ENCODE measurements at places on chromosomes 11 and 22.

DNA sequence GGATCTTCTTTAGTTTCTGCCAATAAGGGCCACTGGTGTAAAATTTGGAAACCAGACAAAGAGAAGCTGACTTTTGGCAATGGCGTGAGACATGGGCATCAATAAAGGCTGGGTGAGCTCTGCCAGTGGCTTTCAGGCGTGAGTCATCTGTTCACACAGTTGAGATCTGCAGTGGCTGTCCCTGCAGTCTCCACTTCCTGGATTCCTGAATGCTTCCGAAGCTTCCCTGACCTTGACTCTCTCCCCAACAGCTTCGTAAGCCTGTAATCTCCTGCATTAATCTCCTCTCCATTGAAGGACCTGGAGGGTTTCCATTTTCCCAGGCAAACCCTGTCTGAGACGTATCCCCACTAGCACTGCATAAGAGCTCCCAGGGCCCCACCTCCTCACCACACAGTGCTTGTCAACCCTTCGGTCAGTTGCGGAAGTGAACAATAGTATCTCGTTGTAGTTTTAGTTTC lies 574.7 kb downstream of the TBC1D22A start:
- no peak for DNase-seq

DNA sequence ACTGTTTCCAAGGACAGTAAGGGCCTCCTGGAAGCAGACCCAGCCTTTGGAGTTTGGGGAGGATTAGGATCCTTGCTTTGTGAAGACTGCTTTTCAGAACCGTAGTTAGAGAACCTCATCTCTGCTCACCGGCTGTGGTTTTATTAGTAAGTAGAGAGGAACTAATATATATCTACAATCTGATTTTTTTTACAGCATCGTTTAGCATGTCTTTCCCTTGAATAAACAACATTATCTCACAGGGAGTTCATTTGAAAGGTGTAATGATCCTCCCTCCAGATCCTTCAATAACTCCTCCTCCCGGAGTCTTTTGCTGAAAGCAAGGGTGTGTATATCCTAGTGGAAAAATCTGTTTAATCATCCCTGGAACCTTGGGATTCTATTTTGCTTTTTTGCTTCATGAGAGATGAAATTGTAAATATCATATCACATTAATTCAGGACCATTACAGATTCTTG lies 132.7 kb downstream of the DBX1 start:
- no peak for DNase-seq

DNA sequence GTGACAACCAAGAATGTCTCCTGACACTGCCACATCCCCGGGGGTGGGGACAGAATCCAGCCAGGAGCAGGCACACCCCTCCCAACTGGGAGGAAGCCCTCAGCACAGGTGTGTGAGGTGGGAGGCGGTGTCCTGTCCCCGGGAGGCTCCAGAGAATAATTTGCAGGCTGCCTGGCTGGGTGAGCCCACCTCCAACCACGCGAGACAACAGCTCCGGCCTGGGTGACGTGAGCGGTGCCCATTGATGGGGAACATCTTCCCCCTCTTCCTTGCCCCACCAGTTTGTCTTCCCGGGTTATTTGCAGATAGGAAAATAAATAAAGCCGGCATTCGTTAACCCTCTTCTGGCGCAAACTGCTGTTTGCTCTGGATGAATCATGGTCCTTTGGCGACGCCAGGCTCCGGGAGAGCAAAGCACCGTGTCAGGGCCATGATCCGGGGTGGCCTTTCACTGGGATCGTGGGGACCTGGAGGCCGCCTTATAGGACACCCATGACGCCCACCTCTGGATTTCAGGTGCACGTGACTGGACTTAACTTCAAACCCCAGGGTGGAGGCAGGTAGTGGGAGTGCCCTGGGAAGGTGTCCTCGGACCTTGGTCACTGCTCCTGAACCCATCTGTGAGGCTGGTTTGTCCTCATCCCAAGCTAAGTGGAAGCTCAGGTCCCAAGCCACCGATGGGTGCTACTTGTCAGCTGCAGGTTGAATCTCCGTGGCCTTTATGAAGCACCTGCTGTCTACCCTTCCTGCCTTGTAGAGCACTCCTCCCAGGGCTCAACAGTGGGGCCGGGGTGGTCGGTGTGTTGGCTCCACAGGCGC lies 13.9 kb downstream of the CCND1 start:
- peak; percentile 75 for DNase-seq

DNA sequence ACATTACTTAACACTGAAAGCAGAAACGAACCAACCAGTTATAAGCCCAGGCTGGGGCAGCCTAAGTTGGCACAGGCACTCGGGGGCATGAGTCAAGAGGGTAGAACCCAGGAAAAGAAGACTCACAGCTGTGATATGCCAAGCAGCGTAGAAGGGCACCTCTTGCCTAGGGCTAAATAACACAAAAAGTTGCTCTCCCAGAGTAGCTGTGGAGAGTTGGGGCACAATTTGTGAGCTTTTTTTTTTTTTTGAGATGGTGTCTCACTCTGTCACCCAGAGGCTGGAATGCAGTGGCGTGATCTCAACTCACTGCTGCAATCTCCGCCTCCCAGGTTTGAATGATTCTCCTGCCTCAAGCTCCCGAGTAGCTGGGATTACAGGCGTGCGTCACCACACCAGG lies 8.8 kb downstream of the CLMP start:
- DNase-seq, result no peak

- peak; percentile 26 for DNase-seq
Measured at GRCh38 chr11:134633276-134633675, 221.2 kb upstream of the B3GAT1 start.

GRCh38 chr11:103587901-103588788 lies 448.3 kb upstream of the DDI1 start:
- no peak for DNase-seq

GRCh38 chr11:28228196-28228895 lies 120.2 kb downstream of the METTL15 start:
- no peak for DNase-seq

DNA sequence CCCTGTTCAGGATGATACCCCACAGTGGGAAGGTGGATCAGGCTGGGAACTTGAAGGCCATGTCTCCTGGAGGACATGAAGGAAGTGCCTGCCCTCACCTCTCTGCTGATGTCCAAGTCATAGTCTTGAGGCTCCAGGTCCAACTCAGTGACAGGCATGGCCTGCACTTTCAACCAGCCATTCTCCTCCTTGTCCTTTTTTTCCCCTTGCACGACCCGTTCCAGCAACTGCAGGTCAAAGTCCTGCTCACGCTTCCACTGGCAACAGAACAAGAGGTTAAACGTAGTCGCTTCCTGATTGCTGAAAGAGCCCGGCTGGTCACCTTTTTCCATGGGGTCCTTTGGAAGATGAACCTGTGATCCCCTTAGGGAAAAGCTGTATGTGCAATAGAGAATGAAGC lies 47.7 kb downstream of the C11orf58 start:
- DNase-seq, result peak; percentile 34

GRCh38 chr22:44389926-44390612 lies 77.3 kb upstream of the SHISAL1 start:
- DNase-seq, result peak; percentile 30

DNA sequence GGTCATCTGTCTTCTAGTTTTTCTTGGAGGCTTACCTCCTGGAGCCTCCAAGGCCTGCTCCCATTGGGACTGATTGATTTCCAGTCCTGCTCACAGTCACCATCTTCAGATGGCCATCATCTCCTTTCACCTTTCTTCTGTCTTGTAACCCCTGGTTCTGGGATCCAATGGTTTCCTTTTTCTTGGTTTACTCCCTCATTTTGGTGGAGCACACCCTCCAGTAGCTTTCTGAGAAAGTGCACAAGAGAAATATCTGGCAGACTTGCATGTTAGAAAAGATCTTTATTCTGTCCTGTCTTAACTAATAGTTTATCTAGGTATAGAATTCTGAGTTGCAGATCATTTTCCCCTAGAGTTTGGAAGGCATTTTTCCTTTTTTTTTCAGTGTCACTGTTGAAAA lies 50.9 kb downstream of the MPPED1 start:
- no peak for DNase-seq

DNA sequence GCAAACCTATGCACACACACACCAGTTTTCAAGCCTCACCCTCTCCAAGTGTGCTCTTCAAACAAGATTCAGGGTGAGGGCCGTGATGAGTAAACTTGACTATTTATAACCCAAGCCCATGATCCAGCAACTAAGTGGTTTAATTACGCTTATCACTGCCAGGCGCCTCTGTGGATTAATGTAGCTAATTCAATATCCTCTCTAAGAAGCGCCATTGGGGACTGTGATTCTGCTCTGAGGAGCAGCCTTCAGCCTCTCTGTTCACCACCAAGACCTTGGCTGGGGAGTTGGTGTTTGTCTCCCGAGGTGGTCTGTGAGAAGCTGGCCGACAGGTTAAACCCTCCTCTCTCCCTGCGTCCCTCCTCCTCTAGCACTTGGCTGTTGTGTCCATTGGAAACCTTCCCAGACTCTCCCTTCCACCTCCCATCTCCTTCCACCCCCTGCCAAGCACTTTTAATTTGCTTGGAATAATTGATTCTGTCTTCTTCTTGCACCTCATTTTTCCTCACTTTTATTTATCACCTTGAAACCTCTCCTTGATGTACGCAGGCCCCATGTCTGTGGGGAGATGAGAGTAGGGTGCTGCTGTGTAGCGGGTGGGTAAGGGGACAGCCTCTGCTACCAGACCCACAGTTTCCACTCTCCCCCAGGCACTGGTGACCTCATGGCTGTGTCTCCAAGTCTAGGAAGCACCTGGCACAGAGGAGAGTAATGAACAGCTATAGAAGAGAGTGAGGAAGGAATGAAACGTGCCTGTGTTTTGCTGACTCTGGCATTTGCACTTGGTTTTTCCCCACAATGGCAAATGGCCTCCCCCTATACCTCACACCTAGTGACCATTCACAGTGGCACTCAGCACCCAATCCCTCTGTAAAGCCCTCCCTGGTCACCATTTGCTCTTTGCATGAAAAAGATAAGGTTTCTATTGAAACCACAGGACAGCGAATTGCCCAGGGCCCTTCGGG lies 236.6 kb downstream of the GRIK4 start:
- DNase-seq, result no peak

DNA sequence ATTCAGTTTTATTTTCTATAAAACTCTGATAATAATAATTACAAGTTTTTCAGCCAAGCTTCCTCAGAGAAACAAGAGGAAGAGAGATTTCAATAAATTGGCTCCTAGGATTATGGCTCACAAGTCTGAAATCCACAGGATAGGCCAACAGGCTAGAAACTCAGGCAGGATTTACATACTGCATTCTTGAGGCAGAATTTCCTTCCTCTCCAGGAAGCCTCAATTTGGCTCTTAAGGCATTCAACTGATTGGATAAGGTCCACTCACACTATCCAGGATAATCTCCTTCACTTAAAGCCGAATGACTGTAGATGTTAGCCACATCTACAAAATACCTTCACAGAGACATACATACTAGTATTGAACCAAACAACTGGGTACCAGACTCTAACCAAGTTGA lies 120.3 kb upstream of the FAT3 start:
- no peak for DNase-seq

DNA sequence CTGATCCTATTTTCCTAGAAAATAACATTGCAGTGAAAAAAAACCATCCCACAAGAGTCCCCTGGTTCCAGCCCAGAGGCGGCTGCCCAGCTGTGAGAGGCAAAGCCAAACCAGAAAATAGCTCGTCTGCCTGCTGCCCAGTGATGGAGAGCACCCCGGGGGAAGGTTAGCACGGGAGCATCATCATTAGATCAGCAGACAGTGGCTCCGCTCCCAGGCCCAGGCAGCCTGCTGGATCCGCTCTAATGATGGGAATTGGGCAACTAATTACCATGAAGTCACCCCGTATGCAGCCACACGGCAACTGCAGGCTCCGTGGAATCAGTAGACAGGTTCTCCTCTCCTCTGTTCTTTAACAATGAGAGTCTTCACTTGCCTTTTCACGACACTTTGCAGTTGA lies 17.1 kb upstream of the B3GAT1 start:
- DNase-seq, result no peak

DNA sequence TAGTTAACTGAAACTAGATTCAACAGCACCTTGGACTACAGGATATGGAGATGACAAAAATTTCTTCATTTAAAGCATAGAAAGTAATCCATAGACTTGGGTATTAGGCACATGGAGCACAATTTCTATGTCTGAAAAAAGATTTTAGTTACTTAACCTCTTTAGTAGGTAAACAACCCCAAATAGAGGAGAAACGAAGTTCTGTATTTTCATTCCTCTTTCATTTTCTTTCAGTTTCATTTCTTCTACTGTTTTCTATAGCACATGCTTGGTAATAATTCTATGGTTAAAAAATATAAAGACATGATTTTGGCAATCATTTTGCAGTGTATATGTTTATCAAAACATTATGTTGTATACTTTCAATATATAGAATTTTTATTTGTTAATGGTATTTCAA lies 99.5 kb downstream of the CASP12 start:
- DNase-seq, result no peak

GRCh38 chr22:50420581-50420980 lies 54.3 kb downstream of the SBF1 start:
- no peak for DNase-seq

GRCh38 chr11:41225856-41226633 lies 233.4 kb downstream of the LRRC4C start:
- DNase-seq, result no peak

- no peak for DNase-seq
Measured at GRCh38 chr22:39431821-39432251, 25.0 kb upstream of the MGAT3 start.

DNA sequence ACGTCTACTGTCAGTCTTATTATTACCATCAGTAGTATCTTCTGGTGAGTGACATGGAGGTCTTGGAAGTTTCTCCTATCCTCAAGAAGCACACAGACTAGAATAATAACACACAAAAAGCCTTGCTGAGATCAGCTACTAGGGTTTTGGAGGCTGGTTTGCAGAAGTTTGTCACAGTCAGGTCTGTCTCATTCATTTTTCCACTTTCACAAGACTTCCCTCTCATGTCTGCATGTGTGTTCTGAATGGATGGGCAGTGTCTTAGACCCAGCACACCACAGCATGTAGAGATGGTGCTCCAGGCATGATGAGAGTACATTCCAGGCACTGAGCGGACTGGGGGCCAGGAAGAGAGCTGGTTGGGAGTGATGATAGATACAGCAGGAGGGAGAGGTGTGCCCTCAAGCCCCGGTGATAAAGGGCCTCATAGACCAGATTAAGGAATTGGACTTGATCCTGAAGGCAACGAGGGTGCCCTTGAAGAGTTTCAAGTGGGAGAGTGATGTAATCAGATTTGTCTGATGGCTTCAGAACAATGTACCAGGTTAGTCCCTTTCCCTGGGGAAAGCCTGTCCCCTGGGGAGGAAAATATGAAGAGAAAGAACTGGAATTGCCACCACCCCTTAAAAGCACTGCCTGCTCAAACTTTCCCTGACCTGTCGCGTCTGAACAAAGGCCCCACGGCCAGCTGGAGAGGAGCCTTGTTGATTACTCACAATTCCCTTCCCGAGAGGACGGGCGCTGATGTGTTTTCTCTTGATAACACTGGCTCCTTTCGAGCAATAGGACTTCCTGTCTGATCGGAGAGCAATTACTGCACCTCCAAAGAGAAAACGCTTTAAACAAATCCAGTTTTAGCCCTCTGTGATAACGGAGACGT lies 45.1 kb upstream of the LMO2 start:
- DNase-seq, result no peak

GRCh38 chr22:27585141-27585540 lies 216.4 kb downstream of the MN1 start:
- no peak for DNase-seq

DNA sequence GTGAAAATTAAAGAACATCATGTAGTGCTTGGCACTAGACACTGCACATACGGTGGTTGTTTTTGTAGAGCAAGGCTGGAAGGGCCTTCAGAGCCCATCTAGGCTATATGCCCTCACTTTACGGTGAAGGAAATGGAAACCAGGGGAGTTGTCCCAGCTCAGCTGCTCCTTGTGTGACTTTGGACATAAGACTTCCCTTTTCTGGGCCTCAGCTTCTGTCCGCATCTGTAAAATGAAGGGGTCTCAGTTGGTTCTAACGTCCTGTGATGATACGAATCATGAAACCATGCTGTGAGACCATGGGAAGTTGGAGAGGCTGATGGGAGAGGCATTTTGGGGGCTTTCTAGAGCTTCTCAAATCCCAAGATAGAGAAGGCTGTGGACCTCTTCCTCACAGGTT lies 4.7 kb downstream of the KCNE3 start:
- DNase-seq, result peak; percentile 9
